GM06990 (cell line): ENCODE measurements at places on chromosomes 13 and 19.

DNA sequence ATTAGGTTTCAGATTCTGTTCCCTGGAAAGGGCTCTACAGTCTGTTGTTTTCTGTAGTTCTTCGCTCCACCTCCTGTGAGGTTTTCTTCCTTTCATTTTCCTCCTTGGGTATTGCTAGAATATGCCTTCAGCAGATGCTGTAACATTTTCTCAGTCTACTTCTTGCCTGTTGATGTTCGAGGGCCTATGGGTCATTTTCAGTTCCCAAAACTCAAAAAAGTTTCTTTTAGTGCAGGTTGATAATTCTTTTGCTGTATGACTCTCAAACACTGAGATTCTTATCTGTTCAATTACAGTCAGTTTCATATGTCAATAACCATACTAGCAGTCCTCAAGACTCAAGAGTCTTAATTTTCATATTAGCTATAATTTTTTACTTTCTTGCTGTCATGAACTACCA, 268.3 kb downstream of the RFC3 start:
- no peak for DNase-seq

- no peak for DNase-seq
Observed at GRCh38 chr13:100159584-100159983, 70.7 kb downstream of the PCCA start.

- DNase-seq = no peak
Observed at GRCh38 chr19:44735011-44735410, 13.5 kb upstream of the BCL3 start.

GRCh38 chr13:95250961-95251360, 50.3 kb downstream of the ABCC4 start:
- DNase-seq = no peak

DNA sequence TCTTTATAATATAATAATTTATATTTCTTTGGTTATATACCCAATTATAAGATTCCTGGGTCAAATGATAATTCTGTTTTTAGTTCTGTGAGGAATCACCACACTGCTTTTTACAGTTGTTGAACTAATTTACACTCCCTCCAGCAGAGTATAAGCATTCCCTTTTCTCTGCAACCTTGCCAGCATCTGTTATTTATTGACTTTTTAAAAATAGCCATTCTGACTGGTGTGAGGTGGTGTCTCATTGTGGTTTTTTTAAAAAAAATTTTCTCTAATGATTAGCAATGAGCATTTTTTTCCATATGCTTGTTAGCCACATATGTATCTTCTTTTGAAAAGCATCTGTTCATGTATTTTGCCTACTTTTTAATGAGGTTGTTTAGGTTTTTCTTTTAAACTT, 122.2 kb downstream of the ZNF486 start:
- DNase-seq = no peak
